NCI-H69 (cell line): ENCODE measurements at places on chromosomes 3 and 15.

GRCh38 chr3:17625133-17625532, 117.3 kb downstream of the TBC1D5 start:
- DNase-seq = no peak

GRCh38 chr3:189365609-189366564, 194.1 kb downstream of the TPRG1 start:
- no peak for DNase-seq

- peak; percentile 72 for DNase-seq
Observed at GRCh38 chr3:108486941-108487340, 23.5 kb downstream of the MYH15 start.

DNA sequence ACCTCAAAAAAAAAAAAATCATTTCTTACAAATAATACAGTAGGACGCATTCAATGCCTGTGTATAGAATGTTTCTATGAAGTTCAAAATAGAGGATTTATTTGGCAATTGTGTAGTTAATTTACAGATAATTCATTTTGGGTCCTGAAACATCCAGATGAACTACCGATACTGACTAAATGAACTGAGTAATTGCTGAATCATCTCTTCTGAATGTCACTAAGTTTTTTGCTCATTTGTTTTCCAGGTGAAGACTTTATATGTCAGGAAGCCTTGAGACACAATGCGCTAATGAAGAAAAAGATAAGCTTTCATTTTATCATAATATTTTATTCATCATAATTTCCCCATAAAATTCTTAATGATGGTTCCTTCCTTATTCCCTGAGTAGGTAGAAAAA, 39.7 kb downstream of the PCOLCE2 start:
- DNase-seq = no peak

- no peak for DNase-seq
Observed at GRCh38 chr3:121467085-121467484, 78.7 kb downstream of the POLQ start.

DNA sequence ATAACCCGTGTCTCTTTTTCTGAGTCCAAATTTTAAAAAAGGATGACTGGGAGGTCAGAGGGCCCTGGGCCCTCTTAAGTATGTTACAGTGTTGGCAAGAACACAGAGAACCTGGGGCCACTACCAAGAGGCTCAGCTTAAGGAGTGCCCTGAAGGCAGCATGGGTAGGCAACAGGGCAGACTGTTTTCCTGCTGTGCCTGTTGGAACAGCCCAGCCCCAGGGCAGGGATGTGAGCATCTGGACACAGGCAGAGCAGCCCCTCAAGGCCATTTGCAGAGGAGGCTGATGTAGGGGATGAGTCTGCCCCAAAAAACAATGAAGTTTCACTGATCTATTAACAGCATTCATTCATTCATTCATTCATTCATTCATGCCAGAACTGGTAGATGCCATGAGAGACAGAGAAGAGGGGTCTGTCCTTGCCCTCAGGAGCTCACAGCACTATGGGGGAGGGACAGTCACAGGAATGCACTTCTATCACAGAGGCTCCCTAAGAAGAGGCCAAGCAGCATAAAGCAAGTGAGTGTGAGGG, 2.2 kb upstream of the LTF start:
- DNase-seq = peak; percentile 7

DNA sequence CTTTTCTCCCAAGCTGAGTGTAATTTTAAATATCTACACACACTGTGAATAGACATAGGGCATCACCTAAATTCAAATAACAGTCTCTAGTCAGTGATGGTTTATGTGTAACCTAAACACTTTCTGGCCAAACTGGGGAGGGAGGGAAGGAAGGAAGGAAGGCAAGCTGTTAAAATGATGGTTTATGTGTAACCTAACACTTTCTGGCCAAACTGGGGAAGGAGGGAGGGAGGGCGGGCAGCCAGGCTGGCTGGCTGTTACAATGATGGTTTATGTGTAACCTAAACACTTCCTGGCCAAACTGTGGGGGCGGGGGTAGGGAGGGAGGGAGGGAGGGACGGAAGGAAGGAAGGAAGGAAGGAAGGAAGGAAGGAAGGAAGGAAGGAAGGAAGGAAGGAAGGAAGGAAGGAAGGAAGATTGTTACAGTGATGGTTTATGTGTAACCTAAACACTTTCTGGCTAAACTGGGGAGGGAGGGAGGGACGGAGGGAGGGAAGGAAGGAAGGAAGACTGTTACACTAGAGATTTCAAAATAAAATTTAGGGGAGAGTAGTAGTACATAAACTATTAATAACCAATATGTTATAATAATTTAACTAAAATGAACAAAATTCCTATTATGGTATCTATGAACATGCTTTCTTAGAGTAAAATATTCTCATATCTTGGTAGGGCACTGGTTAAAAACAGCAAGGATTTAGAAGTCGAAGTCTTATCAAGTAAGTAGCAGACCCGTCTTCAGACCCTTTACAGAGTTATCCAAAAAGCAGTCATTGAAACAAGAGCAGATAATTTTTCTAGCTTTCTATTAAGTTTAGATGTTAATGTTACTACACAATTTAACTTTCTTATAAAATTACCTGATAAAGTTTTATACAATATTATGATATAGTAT, 148.1 kb downstream of the LMLN start:
- DNase-seq = no peak

DNA sequence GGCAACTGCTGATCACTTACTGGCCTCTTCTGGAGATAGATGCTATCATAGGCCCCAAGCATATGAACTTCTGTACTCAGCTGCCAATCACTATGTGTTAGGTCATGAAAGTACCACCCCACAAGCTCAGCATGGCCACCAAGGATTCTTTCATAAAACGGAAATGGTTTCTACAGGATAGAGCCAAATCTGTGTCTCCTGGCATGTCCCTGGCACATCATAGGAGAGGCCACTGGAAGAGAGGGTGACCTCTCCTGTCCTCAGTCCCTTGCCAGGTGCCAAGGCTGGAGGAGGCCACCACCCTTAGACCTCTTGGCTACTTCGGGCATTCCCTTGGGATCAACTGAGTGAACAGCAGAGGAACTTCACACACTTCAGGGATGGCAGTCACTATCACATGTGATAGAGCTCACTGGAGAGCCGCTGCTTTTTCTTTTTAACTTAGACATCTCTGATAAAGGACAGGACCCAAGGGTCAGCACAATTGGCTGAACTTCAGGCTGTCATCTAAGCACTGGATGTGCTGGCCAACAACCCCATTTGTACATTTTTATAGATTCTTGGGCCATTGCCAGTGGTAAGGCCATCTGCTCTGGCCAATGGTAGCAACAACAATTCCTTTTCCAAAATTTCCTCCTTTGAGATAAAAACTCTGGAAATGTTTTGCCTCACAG, 425.2 kb downstream of the SQOR start:
- peak; percentile 21 for DNase-seq

GRCh38 chr3:18679238-18679637, 254.1 kb upstream of the SATB1 start:
- no peak for DNase-seq

GRCh38 chr3:179526482-179526881, 36.2 kb upstream of the ACTL6A start:
- DNase-seq = no peak

- DNase-seq = no peak
Observed at GRCh38 chr3:194990454-194991337, 280.3 kb downstream of the XXYLT1 start.

DNA sequence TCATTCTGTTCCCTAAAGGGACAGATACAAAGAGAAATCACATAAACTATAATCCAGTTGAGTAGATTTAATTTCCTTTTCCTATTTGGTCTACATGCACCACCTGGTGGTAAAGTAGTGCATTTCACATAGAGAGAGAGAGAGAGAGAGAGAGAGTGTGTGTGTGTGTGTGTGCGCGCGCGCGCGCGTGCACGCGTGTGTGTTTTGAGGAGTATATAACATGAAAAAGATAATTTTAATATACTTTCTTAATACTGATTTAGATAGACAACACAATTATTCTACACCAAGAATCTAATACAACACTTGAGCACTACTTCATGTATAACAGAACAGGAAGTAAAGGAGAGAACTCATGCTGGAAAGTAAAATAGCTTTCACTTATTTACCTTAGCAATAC, 1.1 kb upstream of the FGF7 start:
- DNase-seq = peak; percentile 72

DNA sequence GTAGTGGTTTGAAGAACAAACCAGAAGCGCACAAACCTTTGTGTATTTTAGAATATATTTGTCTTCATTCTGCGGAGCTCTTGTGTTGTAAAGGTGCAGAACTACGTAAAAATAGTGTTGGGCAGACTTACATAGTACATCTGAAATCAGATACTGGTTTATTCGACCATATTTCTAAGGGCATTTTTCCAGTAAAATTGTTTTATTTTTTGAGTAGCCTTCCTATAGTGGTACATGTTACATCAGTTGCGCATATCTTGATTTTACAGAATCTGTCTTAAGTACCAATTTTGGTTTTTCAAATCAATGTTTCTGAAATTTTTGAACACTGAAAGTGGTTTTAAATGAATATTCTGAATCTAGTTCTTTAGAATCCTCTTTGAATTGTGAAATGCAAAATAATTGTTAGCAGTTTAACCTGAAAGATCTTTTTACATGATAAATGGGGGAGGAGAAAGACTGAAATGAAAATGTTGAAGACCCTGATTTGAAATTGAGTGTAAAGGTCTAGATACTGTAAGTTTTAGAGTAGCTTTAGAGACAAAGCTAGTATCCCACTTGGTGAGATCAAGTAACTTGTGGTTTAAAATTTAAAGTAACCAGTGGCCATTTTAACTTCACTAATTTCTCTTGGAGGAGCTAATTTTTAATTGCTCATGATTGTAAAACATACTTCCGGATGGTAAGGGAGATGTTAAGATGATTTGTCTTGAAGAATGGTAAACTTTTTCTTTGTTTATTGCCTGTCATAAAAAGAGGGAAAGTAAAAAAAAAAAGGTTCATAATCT, 15.5 kb upstream of the CHD2 start:
- DNase-seq = peak; percentile 26

DNA sequence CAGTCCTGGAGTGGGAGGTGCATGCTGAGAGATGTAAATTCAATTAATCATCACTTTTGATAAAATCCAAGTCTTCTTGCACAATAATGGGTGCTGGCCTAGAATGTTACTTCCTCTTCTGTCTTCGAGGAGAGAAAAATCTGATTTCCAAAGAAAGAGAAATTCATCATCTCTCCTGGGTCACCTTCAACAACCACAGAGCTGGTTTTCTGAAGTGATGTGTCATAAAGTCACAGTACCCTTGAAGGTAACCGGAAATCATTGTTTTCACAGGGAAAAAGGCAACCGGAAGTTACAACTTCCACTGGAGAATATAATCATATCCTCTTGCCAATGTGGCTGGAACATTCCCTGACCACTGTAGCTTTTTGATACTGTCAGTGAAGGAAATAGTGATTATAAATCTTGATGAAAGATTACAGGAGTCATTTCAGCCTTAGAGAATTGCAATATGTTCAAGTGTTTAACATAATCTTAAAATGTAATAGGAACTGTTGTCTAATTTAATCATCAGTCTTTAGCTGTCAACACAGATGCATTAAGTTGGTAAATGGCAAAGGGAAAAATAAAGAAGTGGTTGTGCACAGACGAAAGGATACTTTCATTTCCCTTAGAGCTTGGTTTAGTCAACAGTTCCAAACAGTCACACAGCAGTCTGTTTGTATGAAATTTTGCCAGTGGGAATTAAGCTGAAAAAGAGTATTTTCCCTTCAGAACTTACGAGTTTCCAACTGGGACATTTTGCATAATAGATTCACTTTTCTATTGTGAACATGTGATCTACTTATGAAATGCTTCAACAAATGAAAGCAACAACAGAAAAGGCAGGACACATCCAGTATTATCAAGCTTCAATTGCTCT, 106.5 kb upstream of the SLC4A7 start:
- DNase-seq = no peak

DNA sequence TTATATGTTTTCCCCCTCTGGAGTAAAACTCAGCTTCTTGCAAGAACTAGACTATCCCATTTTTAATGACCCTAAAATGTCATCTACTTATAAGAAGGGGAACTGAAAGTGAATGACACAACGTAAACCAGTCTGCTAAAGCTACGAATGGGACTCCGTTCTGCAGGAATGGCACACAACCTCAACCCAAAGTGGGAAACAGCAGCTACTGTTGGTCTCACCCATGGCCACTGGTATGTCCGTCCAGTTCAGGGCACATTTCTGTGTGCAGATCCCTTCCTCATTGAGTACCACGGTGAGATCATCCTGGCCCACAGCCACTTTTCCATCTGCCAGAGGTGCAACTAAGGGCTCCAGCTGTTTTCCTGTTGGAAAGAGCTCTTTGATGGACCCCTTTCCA, 23.8 kb downstream of the VPS39 start:
- DNase-seq = no peak

GRCh38 chr15:62392376-62392775, 227.3 kb upstream of the C2CD4B start:
- DNase-seq = peak; percentile 17

DNA sequence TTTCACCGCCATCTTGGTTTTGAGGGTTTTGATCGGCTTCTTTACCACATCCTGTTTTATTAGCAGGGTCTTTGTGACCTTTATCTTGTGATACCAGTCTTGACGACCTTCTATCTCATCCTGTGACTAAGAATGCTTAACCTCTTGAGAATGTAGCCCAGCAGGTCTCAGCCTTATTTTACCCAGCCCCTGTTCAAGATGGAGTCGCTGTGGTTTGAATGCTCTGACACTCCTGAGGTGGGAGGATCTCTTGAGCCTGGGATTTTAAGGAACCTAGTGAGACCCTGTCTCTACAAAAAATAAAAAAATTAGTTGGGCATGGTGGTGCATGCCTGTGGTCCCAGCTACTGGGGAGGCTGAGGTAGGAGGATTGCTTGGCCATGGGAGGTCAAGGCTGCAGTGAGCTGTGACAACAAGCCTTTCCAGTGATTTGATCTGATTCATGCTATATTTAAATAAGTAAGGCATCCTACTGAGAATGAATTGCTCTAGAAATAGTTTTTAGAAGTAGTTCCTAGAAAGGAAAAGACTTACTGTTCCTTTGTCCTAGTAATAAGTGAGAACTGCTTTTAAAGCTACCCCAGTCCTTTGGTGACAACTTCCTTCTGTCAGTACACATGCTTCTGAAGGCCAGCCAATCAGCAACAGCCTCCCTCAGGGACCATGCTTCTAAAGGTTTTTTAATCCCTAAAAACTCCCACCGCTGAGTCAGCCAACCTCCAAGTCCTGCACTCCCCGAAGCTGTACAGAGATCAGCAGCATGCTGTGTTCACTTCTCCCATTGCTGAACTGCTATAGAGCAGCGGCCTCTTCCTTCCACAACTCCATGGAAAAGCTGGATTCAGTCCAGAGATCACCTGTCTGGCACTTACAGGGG, 9.1 kb upstream of the CEMIP start:
- DNase-seq = peak; percentile 61

GRCh38 chr3:75295013-75295412, 369.1 kb upstream of the FRG2C start:
- DNase-seq = peak; percentile 2

- no peak for DNase-seq
Observed at GRCh38 chr3:14362890-14363289, 39.5 kb upstream of the SLC6A6 start.

DNA sequence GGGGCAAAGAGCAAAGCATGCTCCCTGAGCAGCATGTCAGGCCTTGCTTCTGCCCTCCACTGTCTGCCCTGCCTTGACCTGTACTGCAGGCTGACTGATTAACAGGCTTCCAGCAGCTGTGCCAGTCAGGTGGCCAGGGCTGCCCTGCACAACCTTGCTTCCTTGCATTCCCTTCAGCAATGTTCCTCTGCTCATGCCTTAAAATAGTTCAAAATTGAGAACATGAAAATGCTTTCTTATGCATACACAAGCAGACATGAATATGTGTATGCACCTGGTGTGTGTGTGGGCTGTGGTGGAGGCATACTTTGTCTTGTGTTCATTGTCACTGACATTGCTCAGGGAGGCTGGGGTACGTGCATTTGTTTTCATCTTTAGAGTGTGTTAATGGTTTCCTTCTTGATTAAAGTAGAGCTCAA, 1.2 kb upstream of the SLC22A13 start:
- DNase-seq = no peak

GRCh38 chr3:194130807-194131589, 5.0 kb upstream of the HES1 start:
- peak; percentile 91 for DNase-seq
